ENCODE measurements at places on chromosomes 13 and 19. TPM values are rescaled to one million over a fixed set of nuclear protein-coding genes. Genes with fewer than 3 reads are reported as not detected.

PEG3 gene
- total RNA-seq, result 0.27 TPM

IGSF23 gene
- total RNA-seq, result not detected

RUBCNL gene
- not detected for total RNA-seq

ZNF8 gene
- total RNA-seq, result 6.3 TPM

UBE2L5 gene
- not detected for total RNA-seq

LRRC25 gene
- not detected for total RNA-seq

STOML3 gene
- not detected for total RNA-seq

FXYD1 gene
- not detected for total RNA-seq

LCP1 gene
- 0.38 TPM for total RNA-seq

SIGLEC9 gene
- not detected for total RNA-seq

ATP7B gene
- total RNA-seq, result 8.0 TPM

ZNF726 gene
- total RNA-seq, result 4.7 TPM

PLEKHF1 gene
- 4.0 TPM for total RNA-seq

SACS gene
- total RNA-seq, result 73.1 TPM

DZIP1 gene
- 33.9 TPM for total RNA-seq

FUT1 gene
- total RNA-seq, result 5.2 TPM

ADAMTS10 gene
- total RNA-seq, result 18.9 TPM

PNMA8C gene
- not detected for total RNA-seq

ZNF256 gene
- total RNA-seq, result 3.7 TPM

DCT gene
- not detected for total RNA-seq

PCSK4 gene
- total RNA-seq, result 1.2 TPM

S1PR4 gene
- 1.7 TPM for total RNA-seq

KASH5 gene
- total RNA-seq, result not detected

CYP4F8 gene
- total RNA-seq, result not detected

KLHL1 gene
- not detected for total RNA-seq

SHISA2 gene
- total RNA-seq, result 2.5 TPM

PLIN3 gene
- 76.8 TPM for total RNA-seq

CPAMD8 gene
- total RNA-seq, result 2.2 TPM

RDH8 gene
- not detected for total RNA-seq

CATSPERD gene
- total RNA-seq, result not detected

DHDH gene
- not detected for total RNA-seq

SOX1 gene
- total RNA-seq, result not detected

ZNF112 gene
- total RNA-seq, result 7.5 TPM

GNA15 gene
- total RNA-seq, result not detected

ATP1A3 gene
- total RNA-seq, result not detected

CFAP97D2 gene
- not detected for total RNA-seq

APOC4 gene
- not detected for total RNA-seq

SIGLECL1 gene
- not detected for total RNA-seq

CABP5 gene
- not detected for total RNA-seq

CKM gene
- not detected for total RNA-seq

MAB21L1 gene
- total RNA-seq, result not detected

ANKLE1 gene
- 3.1 TPM for total RNA-seq

TARM1 gene
- total RNA-seq, result not detected

LILRA1 gene
- total RNA-seq, result not detected

LHB gene
- not detected for total RNA-seq

NDUFB7 gene
- 177 TPM for total RNA-seq

GRIK5 gene
- 2.2 TPM for total RNA-seq

ZNF776 gene
- 12.1 TPM for total RNA-seq

ZNF606 gene
- 7.8 TPM for total RNA-seq

OR7A5 gene
- total RNA-seq, result not detected

MADCAM1 gene
- 0.44 TPM for total RNA-seq

UHRF1 gene
- 70.8 TPM for total RNA-seq

CYP2S1 gene
- 4.5 TPM for total RNA-seq
